Umbilical cord (tissue), 2 donors: ENCODE measurements at places on chromosomes 6 and 20. TPM values are rescaled to one million over a fixed set of nuclear protein-coding genes. Genes with fewer than 3 reads are reported as not detected.
A peak's percentile ranks its signal among the peaks of the same experiment; 100 is the strongest.

TLDC2 gene
- total RNA-seq = 3.9 TPM

ADGRB3 gene
- 5.1 TPM for total RNA-seq

RAET1G gene
- total RNA-seq = 2.2 TPM

UBE2C gene
- 3.6 TPM for total RNA-seq

DNA sequence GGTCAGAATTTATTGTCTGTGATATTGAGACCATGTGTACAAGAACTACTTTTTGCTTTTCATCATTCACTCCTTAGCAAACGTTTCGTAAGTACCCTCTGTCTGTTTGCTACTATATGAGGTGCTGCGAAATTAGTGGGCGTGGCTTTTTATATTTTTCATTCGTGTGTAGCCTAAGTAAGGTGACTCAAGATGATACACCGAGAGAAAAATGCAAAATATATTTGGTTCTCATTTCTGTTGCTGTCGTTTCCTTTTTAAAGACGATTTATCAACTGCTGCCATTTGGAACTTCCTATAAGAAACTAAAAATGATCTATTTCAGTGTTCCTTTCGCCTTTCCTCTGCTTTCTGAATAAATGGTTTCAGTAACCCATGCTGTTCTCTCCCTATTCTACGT is 61.2 kb downstream of the VAPB start:
- DNase-seq = no peak

- no peak for DNase-seq
These were observed 34.8 kb upstream of the ZNFX1 start for GRCh38 chr20:49312661-49313060.

DNA sequence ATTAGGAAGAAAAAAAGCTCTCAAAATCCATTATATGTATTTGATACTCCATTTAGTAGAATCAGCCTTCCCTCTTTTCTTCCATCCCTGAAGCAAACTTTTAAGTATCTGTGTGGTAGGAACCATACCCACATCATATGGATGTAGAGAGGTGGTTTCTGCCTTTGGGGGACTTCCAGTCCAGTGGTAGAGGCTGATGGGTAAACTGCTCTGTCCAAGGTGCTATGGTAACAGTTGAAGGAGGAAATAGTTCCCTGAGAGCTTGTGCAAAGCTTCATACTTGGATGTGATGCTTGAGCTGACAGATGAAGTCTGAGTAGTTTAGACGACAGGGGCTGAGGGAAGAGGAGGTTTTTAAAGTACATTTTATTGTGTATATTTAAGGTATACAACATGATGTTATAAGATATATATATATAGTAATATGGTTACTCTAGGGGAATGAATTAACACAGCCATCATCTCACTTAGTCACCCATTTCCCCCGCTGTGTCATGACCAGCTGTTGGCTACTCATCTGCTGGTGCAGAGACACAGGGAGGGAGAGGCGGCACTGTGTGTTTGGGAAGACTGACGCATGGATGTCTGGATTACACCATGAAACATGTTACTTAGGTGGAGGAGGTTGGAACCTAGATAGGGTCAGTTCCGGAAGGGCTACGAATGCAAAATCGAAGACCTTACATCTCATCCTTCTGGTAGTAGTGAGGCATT is 185.2 kb downstream of the FARS2 start:
- no peak for DNase-seq

GRCh38 chr6:26550250-26550993 is 12.3 kb downstream of the HMGN4 start:
- DNase-seq = peak; percentile 74

DNA sequence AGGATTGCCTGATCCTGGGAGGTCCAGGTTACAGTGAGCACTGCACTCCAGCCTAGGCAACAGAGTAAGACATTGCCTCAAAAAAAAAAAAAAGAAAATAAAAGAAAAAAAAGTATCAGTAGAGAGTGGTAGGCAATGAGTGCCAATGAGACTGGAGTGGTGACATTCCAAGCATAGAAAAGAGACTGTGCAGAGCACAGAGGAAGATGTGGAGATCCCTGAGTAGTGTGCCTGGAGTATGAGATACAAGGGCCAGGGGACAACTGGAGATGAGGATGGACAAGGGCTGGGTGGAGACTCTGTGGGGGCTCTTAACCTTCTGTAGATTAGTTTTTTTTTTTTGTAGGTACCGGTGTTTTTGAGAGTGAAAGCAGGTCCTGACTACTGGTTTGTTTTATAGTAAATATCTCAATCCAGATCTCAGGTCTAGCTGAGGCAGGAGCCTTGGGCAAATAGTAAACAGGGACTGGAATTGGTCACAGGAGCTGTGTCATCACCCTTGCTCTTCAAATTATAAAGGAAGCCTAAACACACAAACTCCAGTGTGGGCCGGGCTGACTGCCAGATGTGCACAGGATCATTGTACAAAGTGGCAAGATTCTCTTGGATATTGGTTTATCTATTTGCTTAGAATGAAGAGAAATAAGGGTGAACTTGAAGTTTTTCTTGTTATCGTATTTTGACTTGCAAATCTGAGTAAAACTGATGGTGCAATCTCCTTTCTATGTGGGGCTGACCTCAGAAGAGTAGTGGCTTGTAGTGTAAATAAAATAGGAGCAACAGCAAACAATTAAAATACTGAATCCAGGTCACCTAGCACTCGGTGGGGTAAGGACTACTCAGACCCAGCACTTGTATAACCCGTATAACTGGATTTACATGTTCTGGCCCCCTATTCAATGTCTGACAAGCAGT is 144.9 kb downstream of the SOX4 start:
- no peak for DNase-seq

DNA sequence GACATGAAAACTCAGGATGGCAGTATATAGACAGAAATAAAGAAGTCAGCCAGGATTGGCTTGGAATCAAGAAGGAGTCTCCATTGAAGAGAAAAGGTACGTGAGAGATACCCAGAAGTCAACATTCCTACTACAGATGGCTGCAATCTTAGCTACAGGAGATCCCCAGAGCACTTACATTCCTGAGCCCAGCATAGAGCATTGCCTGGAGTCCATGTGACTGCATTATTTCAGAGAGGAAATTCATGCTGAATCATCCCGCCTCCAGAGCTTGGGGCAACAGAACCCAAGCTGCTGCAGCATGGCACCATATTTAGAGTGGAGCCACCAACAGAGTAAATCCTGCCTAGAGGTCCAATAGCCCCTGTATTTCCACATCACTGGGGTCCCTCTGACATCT is 125.0 kb upstream of the GRIK2 start:
- DNase-seq = no peak

- DNase-seq = no peak
These were observed 82.8 kb downstream of the CCDC170 start for GRCh38 chr6:151576633-151577032.

- DNase-seq = peak; percentile 76
These were observed 188.8 kb upstream of the TBX18 start for GRCh38 chr6:84953111-84953755.

DNA sequence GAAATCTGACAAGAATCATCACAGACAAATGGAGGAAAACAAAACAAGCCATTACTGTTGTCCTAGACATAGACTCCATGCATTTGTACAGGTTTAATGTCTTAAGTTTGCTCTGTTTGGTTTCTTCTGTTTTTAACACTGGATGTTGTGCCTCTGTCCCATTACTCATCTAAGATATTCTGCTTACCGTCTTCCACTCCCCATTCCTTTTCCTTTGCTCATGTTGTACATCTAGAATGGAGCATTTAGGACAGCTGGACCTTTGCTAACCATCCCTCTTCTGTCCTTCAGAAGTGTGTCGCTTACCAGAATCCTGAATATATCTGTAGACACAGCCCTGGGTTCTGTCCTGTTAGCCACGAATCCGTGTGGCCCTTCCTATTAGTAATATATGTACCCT is 35.2 kb downstream of the RAB22A start:
- DNase-seq = peak; percentile 9

- no peak for DNase-seq
These were observed 133.1 kb downstream of the ALDH8A1 start for GRCh38 chr6:134816780-134817179.
